Activated naive CD4-positive, alpha-beta T cell treated with Interleukin-2 at 50 U/mL for 16 hours (primary cell): ENCODE measurements at places on chromosomes 7 and 10.

DNA sequence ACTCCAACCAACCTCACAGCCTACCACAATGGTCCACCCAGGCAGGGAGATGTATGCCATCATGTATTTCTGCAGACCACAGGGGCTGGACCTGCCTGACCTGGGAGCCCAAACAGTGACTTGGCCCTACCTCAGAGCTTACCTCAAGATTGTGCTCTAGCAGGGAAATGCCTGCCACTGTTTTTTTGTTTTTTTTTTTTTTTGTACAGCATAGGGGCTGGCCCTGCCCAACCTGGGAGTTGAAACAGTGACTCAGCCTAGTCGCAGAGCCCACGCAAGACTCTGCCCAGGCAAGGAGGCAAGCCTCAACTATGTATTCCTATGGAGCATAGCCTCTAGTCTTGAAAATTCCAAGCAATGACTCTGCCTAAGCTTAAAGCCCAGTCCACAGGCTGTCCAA lies 39.3 kb upstream of the CDK6 start:
- DNase-seq: peak; percentile 23

DNA sequence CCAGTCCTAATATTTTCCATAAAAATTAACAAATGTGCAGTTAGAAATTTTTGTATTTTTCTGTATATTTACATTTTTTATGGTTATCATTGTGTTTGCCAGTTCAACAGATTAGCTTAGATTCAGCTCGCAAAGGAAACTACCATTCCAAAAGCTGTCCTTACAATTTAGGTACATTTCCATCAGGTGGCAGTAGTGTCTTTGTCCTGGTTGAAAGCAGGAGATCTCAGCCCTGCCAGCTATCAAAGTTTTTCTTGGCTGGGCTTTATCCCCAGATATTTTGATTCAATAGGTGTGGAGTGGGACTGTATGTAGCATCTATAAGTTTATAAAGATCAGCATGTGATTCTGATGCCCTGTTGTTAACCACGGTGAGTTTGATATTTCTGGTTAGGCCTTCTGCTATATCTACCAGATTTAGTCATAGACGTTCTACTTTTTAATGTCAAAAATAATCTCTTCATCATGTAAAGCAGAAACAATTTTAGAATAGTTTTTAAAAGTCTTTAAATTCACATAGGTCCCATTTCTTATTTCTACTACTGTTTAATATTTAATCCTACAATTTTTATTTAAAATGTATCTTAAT lies 15.5 kb upstream of the ICA1 start:
- no peak for DNase-seq

GRCh38 chr10:5570007-5570655 lies 45.4 kb downstream of the CALML3 start:
- DNase-seq: no peak

GRCh38 chr10:61157182-61157581 lies 213.2 kb upstream of the RHOBTB1 start:
- no peak for DNase-seq

DNA sequence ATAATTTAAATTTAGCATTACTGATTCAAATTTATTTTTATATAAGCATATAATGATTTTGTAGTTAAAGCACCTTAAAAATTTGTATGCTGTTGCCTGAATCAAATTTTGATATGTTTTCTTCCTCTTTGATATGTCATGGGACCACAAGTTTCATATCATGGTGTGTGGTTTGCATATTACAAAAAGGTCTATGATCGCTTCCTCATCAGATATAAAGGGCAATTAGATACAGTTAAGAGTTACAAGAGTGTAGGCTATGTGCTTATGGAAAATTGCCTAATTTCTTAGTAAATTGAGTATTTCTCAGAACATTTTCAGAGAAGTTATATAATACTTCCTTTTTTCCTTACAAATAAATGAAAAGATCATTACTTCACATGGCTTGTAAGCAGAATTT lies 22.2 kb downstream of the MRC1 start:
- no peak for DNase-seq

GRCh38 chr10:69455006-69455763 lies 3.9 kb downstream of the TSPAN15 start:
- no peak for DNase-seq
